Mammary microvascular endothelial cell (primary cell): ENCODE measurements at places on chromosomes 3 and 15. TPM values are rescaled to one million over a fixed set of nuclear protein-coding genes. Genes with fewer than 3 reads are reported as not detected.

The CCR9 gene
- not detected in 2 replicates for total RNA-seq

The MOBP gene
- total RNA-seq, result under 0.01 and 0.05 TPM in 2 replicates

The NUP210 gene
- 0.33 and 0.59 TPM in 2 replicates for total RNA-seq

The VPS39 gene
- total RNA-seq, result 30.4 and 37.0 TPM in 2 replicates

The MYO1E gene
- 212 and 222 TPM in 2 replicates for total RNA-seq

The STAB1 gene
- 149 and 154 TPM in 2 replicates for total RNA-seq

The IMPG2 gene
- total RNA-seq, result under 0.01 and 0.07 TPM in 2 replicates

The CCDC32 gene
- total RNA-seq, result 15.0 and 31.1 TPM in 2 replicates

The SH3GL3 gene
- not detected in 2 replicates for total RNA-seq

The RBPMS2 gene
- total RNA-seq, result 0.05 and 0.07 TPM in 2 replicates

The ADCY5 gene
- not detected in 2 replicates for total RNA-seq

The SCN11A gene
- not detected in 2 replicates for total RNA-seq

The LMAN1L gene
- total RNA-seq, result not detected in 2 replicates

The GOLGA8G gene
- not detected in 2 replicates for total RNA-seq

The SEMA5B gene
- not detected in 2 replicates for total RNA-seq

The ILDR1 gene
- total RNA-seq, result not detected in 2 replicates

The RTP1 gene
- not detected in 2 replicates for total RNA-seq

The DAPK2 gene
- 3.1 and 4.0 TPM in 2 replicates for total RNA-seq

The CLDN1 gene
- total RNA-seq, result 11.3 and 12.6 TPM in 2 replicates

The ALPK3 gene
- total RNA-seq, result 22.2 and 30.7 TPM in 2 replicates

The CLRN1 gene
- total RNA-seq, result not detected in 2 replicates

The TRPC1 gene
- 1.7 and 2.7 TPM in 2 replicates for total RNA-seq

The CHRD gene
- 0.07 and 1.7 TPM in 2 replicates for total RNA-seq

The STRIT1 gene
- total RNA-seq, result not detected in 2 replicates

The ZNF80 gene
- not detected in 2 replicates for total RNA-seq

The PTX3 gene
- total RNA-seq, result 246 and 258 TPM in 2 replicates

The SPATA12 gene
- total RNA-seq, result 0.13 and 0.15 TPM in 2 replicates

The GABRG3 gene
- total RNA-seq, result not detected in 2 replicates

The CAMK2N2 gene
- not detected in 2 replicates for total RNA-seq

The EOMES gene
- not detected in 2 replicates for total RNA-seq

The UROC1 gene
- total RNA-seq, result not detected in 2 replicates

The KIF7 gene
- 5.0 TPM in 2 replicates for total RNA-seq
